ENCODE measurements at places on chromosomes 11 and 22. TPM values are rescaled to one million over a fixed set of nuclear protein-coding genes. Genes with fewer than 3 reads are reported as not detected.
A peak's percentile ranks its signal among the peaks of the same experiment; 100 is the strongest.

GRCh38 chr11:46849631-46850030, 3.6 kb upstream of the CKAP5 start:
- no peak for DNase-seq

- DNase-seq = peak; percentile 42
Measured at GRCh38 chr11:102390667-102391465, 43.9 kb downstream of the BIRC2 start.

GRCh38 chr11:119356349-119357031, 10.0 kb upstream of the MFRP start:
- peak; percentile 73 for DNase-seq

DNA sequence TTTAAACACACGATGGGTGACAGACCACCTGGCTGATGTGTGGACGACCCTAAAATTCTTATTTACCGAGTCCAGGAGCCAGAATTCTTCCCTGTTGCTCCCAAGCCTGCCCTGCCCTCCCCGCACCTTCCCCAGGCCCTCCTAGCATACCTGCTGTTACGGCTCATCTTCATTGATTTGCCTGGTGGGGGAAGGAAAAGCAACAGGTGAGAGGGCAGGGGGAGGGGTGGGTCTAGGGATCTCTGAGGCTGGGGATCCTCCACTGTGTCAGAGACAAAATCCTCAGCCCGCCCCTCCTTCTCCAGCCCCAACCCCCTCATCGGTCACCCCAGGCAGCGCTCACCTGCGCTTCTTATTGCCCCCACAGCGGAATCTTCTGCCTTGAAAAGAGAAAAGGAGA, 4.0 kb downstream of the FXYD2 start:
- DNase-seq = no peak

GRCh38 chr22:17999851-18000250, 24.5 kb downstream of the MICAL3 start:
- DNase-seq = no peak

DNA sequence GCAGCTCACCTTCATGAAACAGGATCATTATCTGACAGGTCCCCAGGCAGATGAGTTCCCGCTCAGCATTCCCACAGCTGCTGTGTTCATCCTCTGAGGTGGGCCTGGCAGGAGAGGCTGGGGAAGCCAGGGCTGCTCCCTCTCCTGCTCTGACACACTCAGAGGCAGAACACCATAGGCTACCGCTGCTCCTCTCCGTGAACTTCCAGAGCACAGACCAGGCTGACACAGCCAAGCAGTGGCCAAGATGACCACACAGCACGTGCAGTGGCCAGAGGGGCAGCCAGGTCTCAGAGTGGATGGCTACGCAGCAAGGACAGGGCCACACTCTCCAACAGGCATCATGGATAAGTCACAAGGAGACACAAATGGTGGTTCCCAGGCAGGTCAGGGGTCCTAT, 8.5 kb downstream of the PRODH start:
- no peak for DNase-seq

- no peak for DNase-seq
Measured at GRCh38 chr22:30167296-30167695, 79.3 kb downstream of the LIF start.

DNA sequence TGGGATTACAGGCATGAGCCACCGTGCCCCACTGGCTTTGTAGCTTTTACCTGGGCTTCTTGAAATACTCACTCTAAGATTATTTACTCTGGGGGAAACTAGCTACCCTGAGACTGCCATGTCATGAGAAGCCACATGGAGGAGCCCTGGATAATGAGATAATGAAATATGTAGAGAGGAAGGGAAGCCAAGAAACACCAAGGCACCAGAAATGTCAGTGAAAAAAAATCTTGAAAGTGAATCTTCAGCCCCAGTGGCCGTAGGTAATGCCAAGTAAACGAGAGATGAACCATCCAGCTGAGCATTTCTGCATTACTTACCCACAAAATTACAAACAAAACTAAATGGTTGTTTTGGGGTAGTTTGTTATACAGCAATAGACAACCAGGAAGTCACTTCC, 125.6 kb downstream of the APIP start:
- no peak for DNase-seq

GRCh38 chr11:66493130-66493529, 12.9 kb downstream of the DPP3 start:
- no peak for DNase-seq

GRCh38 chr22:48267681-48268080, 1505.2 kb downstream of the TBC1D22A start:
- no peak for DNase-seq

GRCh38 chr22:41260871-41261270, 20.1 kb upstream of the CHADL start:
- DNase-seq = no peak

The TRPM5 gene
- total RNA-seq = not detected

The NEU3 gene
- total RNA-seq = 39.0 TPM
